GDM1 (cell line): ENCODE measurements at places on chromosomes 1 and 21.

GRCh38 chr1:161956097-161956496, 67.6 kb downstream of the OLFML2B start:
- DNase-seq, result no peak

- no peak for DNase-seq
These were observed 101.7 kb downstream of the BCAR3 start for GRCh38 chr1:93579891-93580290.

DNA sequence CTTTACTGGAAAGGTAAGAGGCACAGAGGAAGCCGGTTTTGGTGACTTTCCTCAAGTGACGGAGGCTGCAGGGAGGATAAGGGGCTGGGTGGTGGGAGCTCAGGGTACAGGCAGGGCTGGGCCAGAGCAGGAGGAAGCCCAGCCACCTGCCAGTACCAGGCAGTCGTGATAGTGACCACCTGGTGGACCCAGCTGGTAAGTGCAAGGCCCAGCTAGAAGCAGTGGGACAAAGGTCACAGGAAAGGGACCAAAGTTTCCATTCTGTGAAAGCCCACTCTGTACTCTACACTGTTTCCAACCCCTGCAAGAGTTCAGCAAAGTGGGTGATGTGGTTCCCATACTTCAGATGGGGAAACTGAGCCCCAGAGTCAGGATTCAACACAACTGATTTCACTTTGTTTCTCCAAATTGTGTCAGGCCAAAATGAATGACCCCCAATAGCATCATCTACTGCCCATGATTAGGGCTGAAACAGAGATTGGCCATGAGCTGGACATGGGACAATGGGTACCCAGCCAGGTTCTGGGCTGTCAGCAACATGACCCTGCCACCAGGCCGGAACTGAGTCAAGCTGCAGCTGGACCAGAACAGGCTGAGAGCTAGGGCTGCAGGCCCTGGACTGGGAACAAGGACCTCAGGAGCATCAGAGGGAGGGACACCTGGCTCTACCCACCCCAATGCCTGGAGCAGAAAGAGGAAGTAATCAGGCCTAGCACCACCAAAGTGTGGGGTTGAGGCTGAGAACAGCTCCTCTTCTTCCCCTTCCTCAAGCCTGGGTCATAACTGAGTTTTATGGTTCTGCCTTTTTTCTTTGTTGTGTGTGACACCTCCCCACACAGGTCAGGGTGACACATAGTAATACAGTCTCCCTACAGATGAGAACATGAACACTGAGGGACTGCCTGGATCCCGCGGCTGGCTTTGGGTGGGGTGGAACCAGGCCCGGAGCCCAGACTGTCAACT, 50.2 kb downstream of the KCNN3 start:
- DNase-seq, result peak; percentile 40

DNA sequence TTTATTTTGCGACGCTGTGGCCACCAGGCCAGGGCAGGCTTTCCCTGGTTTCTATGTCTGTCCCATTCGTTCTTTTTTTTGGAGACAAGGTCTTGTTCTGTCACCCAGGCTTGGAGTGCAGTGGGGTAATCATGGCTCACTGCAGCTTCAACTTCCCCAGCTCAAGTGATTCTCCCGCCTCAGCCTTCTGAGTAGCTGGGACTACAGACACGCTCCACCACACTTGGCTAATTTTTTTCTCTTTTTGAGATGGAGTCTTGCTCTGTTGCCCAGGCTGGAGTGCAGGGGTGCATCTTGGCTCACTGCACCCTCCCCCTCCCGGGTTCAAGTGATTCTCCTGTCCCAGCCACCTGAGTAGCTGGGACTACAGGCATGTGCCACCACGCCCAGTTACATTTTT, 43.4 kb upstream of the WNT4 start:
- no peak for DNase-seq

- no peak for DNase-seq
These were observed 2.8 kb downstream of the ARID4B start for GRCh38 chr1:235325139-235325538.

DNA sequence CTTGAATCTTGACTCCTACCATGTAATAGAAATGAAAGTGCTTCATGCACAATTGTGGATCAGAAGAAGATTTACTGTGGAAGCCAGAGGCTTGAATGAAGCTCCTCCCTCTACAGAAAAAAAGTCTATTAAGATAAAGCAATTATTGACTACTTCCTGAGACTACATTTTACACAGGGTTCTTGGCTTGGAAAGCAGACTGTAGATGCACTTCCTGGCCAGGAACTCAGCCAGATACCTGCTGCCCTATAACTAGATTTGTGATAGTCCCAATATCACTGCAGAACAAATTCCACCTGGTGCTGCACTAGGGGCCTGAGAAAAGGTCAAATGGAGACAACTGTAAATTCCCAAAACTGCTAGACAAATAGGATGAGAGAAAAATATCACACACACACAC, 96.8 kb upstream of the GUCA2B start:
- no peak for DNase-seq

- DNase-seq, result no peak
These were observed 36.1 kb upstream of the PRKACB start for GRCh38 chr1:84107955-84108354.

DNA sequence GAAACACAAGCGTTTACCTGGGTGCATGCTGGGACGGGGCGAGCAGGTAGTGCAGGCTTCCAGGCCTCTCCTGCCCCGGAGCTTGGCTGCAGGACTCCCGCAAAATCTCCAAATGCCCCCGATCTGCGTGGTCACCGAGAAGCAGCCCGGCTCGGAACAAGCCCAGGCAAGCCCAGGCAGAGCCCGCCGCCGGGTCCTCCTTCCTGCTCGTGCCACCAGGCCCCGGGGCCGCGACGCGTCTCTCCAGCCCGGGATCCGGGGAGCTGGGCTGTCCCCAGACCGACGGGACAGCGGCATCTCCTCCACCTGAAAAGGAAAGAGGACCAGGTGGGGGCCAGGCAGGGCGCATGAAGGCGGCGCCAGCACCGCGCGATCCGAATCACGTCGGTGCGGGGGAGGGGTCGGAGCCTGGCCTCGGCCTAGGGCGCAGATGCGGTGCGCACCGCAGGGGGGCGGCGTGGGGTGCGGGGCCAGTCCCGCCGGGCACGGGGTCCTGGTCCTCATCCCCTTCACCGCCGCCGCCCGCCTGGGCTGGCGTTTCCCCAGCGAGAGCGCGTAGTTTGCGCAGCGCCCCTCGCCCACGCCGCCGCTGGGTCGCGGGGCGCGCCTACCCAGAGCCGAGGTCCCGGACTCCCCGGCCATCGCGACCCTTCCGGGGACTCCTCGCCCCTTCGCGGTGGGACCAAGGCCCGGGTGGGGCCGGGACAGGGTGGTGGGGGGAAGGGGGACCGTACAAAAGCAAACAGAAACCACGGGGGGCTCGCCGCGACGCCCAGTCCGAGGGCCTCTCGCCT, 52.4 kb upstream of the H6PD start:
- DNase-seq, result peak; percentile 30

DNA sequence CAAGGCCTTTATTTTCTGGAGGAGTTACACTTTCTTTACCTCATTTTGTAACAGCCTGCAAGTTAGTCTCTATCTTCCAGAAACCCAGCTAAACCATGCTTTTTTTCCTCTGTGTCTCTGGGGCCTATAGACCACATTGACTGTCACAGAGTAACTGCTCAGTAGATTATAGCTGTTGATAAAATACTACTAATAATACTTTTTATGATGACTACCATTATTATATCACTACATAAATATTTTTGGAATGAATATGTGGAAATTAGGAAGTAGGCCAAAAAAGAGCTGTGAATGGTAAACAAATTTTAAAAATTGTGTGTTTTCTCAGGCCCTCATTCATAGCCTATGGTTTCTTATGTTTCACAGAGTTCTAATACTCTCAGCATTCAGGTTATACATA, 233.1 kb upstream of the USP24 start:
- no peak for DNase-seq

GRCh38 chr21:25343774-25344545, 263.3 kb downstream of the MRPL39 start:
- no peak for DNase-seq

GRCh38 chr1:220755309-220755708, 7.2 kb downstream of the MTARC2 start:
- no peak for DNase-seq

DNA sequence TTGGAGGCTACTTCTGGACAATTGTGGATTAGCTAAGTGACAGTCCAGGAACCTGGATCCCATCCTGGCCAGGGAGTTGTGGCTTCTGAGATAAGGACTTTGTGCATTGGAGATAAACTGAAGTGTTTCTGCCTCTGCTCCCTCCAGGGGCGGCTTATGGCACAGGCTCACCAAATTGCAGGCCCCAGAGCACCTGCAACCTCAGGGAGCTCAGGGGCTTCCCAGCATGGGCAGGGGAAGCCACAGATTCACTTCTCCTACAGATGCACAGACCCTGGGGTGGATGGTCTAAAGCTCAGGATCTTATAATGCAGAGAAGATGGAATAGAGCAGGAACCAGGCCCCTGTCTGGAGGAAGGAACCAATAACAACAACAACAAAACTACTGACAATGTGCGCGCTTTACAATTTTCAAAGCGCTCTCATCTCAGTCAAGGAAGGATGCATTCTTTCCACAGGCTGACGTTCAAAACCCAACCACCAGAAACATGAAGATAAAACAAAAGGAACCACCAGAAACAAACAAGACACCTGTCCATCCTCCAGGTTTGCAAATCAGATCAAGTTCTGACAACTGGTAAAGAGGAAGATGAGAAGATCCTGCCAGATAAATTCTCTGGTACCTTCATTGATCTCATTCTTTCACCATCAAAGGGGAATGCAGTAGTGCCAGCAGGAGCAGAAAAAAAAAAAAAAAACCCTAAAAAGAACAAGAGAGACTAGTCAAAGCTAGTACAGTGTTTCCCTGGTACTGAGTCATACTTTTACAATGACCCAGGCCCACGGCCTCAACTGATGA, 121.0 kb upstream of the IRF2BP2 start:
- no peak for DNase-seq

- peak; percentile 63 for DNase-seq
These were observed 26.4 kb downstream of the ABCA4 start for GRCh38 chr1:94094469-94095111.

DNA sequence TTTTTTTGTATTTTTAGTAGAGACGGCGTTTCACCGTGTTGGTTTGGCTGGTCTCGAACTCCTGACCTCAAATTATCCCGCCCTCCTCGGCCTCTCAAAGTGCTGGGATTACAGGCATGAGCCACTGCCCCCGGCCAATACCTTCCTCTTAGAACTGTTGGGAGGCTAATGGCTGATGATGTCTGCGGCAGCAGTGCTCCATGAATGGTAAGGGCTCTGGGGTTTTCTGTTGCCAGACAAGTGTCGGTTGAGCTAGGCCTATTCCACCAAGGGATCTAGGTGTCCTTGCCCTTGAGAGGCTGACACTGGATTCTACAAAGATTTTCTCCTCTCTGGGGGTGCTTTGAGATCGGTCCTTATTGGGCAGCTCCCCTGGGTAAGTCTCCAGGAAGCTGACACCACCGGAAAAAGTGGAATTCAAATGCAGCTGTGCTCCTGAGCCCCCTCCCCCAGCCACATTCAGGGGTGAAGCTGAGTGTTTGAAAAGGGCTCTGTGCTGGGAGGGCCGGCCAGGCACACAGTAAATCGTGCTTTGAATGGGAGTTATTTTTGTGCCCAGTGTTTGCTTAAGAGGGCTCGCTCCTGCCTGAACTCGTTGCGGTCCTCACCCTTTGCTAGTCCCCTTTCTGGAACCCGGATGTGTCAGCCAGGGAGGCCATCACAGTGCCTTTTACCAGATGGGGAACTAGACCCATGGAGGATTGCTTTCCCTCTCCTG, 5.2 kb downstream of the SOX13 start:
- no peak for DNase-seq

DNA sequence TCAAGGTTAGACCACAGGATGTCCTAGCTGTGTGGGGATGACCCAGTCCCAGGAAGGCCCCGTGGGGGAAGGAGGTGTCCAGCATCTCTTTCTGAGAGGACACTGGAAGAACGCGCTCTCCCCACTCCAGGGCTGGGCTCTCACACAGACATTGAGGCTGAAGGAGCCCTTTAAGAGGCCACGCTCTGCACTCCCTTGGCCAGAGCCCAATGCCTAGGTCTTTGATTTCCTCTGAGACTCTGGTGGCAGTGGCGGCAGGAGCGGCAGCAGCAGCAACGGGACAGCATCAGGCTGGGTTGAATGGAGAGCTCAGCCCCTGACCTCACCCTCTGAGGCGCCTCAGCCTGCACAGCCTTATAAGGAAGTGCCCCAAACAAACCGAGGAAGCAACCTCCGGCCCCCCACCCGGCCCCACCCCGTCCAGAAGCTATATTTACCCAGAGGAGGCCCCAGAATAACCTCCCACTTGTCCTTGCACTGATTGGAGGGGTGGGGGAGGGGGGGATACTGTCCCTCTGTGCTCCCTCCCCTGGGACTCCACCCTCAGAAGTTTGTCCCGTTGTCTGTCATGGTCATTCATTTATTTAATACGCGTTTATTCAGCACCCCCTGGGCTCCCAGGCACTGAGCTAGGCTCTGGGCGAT, 12.3 kb downstream of the NES start:
- peak; percentile 24 for DNase-seq

- no peak for DNase-seq
These were observed 10.4 kb upstream of the KLF18 start for GRCh38 chr1:44151808-44152207.

DNA sequence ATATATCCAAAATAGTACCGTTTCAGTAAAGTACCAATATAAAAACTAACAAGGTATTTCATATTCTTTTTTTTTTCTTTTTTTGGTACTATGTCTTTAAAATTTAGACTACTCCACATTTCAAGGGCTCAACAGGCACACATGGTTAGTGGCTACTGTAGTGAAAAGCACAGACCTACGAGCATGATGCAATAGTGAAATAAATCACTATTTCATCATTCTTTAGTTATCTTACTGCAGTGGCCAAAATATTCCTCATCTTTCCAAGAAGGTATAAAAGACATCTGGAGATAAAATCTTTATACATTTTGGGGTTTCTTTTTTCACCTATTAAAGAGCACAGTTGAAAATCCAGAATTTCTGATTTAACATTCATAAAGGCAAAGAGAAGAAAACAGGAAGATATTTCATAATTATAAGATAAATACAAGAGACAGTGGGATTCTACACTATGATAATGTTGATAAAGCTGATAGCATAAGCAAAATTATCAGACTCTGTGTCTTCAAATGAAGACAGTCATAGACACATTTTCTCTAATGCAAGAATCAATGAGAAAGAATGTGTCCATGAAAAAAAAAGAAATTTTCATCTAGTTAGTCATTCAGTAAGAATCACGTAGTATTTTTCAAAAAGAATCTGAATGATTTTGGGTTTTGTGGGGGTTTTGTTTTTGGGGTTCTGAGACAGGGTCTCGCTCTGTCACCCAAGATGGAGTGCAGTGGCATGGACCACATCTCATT, 41.9 kb downstream of the CEP170 start:
- DNase-seq, result no peak

GRCh38 chr1:153752072-153752471, 23.1 kb upstream of the SLC27A3 start:
- DNase-seq, result no peak

GRCh38 chr1:207822602-207823451, 71.0 kb downstream of the CD46 start:
- DNase-seq, result no peak
